ENCODE measurements at places on chromosomes 4 and X.
A peak's percentile ranks its signal among the peaks of the same experiment; 100 is the strongest.

- peak; percentile 47 for DNase-seq
Observed at GRCh38 chr4:5882947-5883346, 9.9 kb downstream of the CRMP1 start.

DNA sequence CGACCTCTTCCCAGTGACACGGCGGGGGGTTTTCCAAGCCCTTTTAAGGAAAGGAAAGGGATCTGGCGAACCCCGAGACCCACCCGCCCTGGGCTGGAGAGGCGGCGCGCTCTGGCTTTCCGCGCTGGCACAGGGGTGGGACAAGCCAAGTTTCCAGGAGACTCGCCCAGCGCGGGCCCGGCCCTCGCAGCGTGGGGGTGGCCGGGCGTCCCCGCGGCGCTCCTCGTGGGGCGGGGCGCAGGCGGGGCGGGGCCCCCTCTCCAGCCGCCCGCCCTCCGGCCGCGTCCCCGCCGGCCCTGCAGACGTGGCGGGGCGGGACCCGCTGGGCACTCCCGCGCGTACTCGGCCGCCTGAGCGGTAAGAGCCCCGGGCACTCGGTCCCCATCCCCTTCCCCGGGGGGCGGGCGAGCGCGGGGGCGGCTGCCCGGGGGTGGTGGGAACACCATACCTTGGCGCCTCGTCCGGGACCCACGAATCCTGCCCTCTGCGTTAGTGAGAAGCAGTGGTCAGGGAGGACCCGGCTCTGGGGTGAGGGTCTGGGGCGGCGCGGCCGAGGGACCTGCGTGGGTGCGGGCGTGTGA, at the start of gene FAM114A1:
Gene FAM114A1 (plus strand): TSS at position 329 of the 581 bp plus-strand sequence. CDS start 10,273 bp downstream, outside the sequence.
- peak; percentile 49 for DNase-seq

GRCh38 chr4:19298998-19299397, 952.7 kb upstream of the SLIT2 start:
- no peak for DNase-seq

DNA sequence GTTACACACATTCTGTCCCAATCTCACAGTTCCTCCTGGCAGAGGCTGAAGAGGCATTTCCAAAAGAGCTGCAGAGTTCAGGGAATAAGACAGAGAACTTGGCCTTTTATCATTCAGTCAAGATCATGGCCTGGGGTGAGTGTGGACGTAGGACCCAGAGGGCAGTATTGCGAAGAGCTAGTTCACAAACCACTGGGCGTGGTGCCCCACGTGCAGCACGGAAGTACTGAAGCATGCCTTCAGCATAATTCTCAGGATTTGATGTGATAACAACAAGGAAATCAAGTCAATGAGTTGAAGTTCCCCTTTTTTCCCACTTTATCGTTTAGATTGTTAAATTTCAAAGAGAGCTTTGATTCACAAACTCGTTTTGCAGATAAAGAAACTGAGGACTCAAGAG, 117.7 kb downstream of the RELL1 start:
- peak; percentile 2 for DNase-seq

- no peak for DNase-seq
Observed at GRCh38 chr4:103098341-103098740, 1.3 kb downstream of the BDH2 start.

- no peak for DNase-seq
Observed at GRCh38 chr4:169811476-169811875, 53.7 kb upstream of the HPF1 start.

DNA sequence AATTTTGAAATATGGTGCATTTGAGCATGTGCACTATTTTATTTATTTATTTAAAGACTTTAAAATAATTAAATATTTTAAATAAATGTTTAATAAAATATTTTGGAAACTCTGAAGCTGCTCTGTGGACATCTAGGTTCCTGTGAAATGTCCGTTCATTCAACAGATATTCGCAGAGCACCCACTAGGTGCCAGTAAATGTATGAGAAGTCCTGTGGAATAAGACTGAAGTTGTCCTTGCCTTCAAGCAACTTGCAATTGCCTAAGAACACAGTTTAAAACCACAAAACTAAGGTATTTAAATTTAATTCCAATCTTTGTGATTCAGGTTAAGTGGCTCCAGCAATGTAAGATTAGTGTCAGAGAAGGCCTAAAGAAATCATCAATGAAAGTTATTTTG, 306.7 kb downstream of the GBA3 start:
- no peak for DNase-seq

GRCh38 chr4:105633241-105633640, 75.2 kb downstream of the INTS12 start:
- peak; percentile 59 for DNase-seq

DNA sequence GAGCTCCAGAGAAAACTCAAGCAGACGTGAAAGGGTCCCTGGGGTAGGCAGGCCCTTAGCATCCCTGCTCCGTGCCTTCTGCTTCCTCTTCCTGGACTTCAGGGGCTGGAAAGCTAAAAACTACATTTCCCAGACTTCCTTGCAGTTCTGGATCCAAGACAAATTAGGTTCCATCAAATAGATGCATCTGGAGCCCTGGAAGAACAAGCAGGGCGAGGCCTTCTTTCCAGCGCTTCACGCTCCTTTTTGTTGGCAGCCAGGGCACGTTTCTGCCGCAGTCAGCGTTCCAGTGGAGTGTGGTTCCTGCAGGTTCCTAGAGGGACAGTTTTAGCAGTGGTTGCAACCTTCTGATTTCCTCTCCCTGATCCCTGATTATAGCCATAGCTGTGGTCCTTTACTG, 53.6 kb upstream of the MSX1 start:
- no peak for DNase-seq

DNA sequence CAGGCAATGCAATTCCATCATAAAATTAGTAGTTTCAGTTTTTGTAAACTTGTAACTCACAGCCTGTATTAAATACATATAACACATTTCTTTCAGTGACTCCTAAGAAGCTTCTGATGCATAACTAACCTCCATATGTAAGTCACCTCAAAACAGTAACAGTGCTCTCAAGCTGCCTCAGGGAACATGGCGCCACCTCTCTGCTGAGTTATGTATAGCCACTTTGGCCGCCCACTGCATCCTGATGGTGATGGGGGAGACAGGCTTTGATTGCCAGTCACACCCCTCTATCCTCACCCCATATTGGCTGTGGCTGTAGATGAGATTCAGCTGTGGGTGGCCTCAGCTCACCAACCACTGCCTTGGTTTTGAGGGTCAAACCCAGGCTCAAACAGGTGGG, 54.3 kb downstream of the LRBA start:
- peak; percentile 41 for DNase-seq

DNA sequence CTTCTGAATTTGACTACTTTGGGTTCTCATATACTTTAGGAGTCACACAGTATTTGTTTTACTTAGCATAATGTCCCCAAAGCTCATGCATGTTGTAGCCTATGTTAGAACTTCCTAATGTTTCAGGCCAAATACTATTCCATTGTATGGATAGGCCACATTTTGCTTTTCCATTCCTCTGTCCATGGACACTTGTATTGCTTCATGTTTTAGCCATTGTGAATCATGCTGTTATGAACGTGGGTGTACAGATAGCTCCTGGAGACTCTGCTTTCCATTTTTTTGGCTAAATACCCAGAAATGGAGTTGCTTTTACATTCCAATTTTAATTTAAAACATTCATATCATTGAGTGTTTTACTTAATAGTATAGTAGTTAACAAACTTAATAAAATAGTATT, 54.5 kb downstream of the HTT start:
- no peak for DNase-seq

GRCh38 chr4:165027762-165028402, 3.9 kb upstream of the TRIM60 start:
- DNase-seq: no peak

DNA sequence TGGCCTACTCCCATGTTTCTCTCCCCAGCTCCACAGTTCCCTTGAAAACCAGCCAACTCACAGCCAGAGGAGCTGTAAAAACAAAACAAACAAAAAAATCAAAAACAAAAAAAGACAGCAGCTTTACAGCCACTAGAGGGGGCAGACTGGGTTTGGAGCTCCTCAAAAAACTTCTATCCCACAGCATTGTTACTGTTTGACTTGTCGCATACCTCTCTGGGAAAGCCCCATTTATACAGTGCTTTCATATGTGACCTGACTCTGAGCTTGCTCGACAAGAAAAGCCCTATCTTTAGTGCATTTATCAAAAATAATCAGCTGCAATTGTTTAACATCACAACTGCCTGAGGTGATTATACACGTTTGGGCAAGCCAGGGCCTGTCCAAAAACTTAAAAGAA, 21.6 kb downstream of the TSPAN6 start:
- DNase-seq: peak; percentile 64

- DNase-seq: no peak
Observed at GRCh38 chr4:8857766-8858700, 13.6 kb downstream of the HMX1 start.

GRCh38 chrX:39796856-39797255, 300.9 kb downstream of the BCOR start:
- no peak for DNase-seq

GRCh38 chrX:1661922-1662221, 47.0 kb downstream of the ASMT start:
- DNase-seq: no peak

GRCh38 chr4:19783667-19784223, 468.0 kb upstream of the SLIT2 start:
- DNase-seq: no peak

DNA sequence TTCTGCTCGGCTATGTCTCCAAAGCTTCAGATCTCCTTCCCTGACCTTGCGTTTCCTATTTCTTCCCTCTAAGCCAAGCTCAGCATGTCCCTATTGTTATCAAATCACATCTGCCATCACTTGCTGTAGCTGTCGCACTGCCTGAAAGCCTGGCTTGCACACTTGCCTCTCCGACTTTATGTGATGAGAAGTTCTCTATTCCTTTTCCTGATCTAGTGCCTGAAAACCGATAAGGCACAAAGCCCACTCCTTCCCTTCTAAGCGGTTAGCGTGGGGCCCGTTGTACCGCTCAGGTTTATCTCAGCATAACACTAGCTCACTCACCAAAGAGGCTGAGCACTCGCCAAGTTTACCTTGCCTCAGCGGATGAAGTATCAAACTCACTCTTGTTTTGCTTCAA, 816 bp downstream of the NMU start:
- DNase-seq: peak; percentile 62

DNA sequence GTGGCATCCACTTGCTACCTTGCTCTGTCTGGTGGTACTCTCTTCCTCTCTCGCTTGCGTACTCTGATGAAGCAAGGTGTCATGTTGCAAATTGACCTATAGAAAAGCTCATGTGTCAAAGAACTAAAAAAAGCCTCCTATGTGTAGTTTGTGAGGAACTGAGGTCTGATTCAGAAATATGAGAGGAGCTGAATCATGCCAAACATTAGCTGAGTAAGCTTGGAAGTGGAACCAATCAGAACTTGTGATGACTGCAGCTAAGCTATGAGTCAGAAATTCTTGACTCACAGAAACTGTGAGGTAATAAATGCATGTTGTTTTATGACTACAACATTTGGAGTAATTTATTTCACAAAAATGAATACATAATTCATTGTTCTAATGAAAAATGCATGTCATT, 2138.8 kb downstream of the PCDH7 start:
- peak; percentile 46 for DNase-seq

GRCh38 chr4:168572002-168572401, 75.2 kb downstream of the PALLD start:
- DNase-seq: peak; percentile 11

- DNase-seq: peak; percentile 8
Observed at GRCh38 chrX:6644411-6644810, 109.5 kb upstream of the VCX3A start.

DNA sequence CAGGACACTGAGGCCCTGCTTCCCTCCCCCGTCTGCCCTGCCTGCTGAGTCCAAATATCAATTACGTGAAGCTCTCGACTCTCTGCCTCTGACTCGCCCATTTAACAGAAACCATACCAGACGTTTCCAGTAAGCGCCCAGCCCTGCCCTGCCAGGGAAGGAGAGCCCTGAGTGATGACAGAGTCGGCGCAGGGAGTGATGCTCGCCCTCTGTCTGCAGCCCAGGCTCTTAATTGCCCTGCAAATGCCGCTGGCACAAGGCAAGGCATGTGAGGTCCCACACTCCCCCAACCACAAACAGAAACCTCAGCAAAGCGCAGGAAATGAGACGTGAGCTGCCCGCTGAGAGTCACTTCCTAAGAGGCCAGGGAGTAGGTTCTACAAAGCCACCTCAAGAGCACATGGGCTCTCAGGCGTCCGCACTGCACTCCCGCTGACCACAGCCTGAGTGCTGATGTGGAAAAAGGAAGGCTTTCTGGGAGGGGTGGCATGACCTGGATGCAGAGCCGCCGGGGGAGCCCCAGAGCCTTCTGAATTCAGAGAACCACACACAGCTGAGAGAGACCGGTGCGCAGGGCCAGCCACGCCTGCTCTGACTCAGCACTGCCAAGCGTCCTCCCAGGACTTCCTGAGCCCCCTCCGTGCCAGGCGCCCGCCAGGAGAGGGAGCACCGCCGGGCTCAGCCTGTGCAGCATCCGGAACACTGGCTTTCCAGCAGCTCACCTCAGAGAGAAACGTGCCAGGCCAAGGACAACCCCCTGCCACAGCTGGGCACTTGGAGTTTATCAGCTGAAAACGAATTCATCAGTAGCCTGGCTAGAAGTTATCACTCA, 5.3 kb downstream of the ZFYVE28 start:
- DNase-seq: peak; percentile 89

DNA sequence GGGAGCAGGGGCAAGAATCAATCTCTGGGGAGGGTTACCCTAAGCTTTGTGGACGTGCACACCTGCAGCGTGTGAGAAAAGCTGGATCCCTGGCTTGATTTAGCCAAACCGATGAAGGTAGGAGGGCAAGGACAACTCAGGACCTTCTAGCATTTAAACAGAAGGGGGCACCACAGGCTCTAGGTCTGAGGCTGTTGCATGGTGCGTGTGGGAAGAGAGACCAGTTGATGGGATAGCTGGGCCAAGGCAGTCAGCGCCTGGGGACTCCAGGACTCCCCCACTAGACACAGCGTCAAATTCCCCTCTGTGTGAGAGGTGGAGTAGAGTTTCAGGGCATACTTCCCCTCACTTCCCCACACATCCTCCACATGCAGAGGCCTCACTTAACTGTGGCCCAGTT, 4.3 kb downstream of the GABRQ start:
- peak; percentile 36 for DNase-seq

GRCh38 chr4:36651253-36651652, 369.8 kb downstream of the DTHD1 start:
- no peak for DNase-seq

DNA sequence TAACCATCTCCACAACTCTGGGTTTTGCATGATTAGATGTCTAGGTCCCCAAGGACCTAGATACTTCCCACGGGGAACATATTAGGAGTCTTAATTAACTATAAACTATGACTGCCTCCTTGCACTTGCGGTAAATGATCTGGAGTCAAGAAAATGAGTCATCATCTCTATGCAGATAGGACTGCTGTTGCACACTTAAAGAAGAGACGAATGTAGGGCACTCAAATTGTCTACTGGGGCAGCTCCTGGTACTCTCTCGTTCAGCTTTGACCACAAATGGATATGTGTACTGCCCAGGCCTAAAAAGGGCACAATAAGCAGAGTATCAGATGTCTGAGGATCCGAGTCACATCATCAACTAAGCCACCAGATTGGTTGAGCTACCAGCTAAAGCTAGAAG, 1783.4 kb upstream of the AGA start:
- no peak for DNase-seq
